ENCODE measurements at places on chromosomes 2 and 18.
A peak's percentile ranks its signal among the peaks of the same experiment; 100 is the strongest.

DNA sequence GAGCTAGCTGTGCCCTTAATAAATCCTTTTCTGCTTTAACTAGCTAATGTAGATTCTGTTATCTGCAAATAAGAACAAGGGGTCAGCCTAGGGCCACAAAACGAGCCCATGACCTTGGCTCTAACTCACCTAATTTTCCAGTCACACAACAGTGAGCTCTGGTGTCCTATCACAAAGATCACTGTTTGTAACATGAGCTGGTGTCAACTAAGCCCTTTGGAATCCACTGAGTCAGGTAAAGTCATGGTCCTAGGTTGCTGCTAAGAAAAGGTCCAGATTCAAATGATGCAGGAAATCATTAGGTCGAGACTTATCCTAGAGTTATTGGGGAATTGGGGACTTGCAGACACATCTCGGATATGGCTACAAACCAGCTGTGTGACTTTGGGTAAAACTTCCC lies 49.9 kb downstream of the ST8SIA5 start:
- DNase-seq = peak; percentile 43

- no peak for DNase-seq
These were observed 15.4 kb upstream of the FARP2 start for GRCh38 chr2:241340631-241341163.

GRCh38 chr2:213237251-213237650 lies 47.0 kb upstream of the SPAG16 start:
- DNase-seq = no peak

DNA sequence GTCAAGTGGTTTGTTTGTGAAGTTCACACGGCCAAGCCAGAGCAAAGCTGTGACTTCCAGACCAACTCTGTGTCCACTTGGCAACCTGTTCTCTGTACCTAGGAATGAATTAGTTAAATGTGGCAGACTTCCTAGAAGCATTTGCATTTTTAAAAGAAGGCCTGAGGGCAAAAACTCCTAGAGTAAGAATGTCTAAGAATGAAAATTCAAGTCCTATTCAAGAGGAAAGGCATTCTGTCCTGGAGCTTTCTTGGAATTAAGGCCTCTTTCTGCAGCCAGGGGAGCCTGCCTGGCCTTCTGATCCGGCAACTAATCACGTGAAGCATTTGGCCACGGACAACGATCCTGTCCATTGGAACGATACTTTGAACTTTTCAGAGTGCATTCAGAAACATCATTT lies 155.0 kb downstream of the SETBP1 start:
- DNase-seq = no peak

GRCh38 chr2:144776766-144777165 lies 256.8 kb upstream of the ZEB2 start:
- DNase-seq = no peak

DNA sequence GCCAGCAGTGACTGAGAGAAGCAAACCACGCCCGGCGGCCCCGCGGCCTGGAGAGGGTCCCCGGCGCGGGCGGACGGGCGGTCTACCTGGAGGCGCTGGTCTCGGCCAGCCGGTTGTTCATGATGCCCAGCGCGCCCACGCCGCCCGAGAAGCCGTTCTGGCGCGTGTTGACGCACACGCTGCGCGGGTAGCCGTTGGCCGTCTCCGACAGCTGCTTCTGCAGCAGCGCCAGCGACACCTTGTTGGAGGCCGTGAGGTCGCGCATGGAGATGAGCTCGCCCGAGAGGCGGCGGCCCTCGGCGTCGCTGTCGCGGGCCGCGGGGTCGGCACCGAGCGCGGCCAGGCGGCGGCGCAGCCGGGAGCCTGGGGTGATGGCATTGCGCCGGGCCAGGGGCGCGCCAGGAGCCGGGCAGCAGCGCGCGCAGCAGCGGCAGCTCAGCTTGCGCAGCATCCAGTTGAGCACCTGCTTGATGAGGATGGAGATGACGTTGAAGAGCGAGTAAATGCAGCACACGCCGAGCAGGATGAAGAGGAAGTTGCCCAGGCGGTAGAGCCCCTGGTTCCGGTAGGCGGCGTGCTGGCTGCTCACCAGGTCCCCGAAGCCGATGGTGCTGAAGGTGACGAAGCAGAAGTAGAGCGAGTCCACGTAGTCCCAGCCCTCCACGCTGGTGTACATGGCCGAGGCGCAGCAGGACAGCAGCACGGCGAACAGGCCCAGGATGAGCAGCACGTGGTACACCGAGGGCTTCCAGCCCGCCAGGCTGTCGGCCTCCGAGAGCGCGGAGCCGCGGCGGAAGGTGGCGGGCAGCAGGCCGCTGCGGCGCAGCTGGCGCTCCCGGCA lies 118.1 kb downstream of the MSH2 start:
- DNase-seq = peak; percentile 66

- DNase-seq = no peak
These were observed 34.7 kb upstream of the REEP1 start for GRCh38 chr2:86372133-86372532.

- no peak for DNase-seq
These were observed 224.5 kb downstream of the SLC4A3 start for GRCh38 chr2:219851801-219852481.

- no peak for DNase-seq
These were observed 42.4 kb upstream of the MTIF2 start for GRCh38 chr2:55311444-55311870.

GRCh38 chr18:70058916-70059315 lies 111.2 kb upstream of the CD226 start:
- no peak for DNase-seq

GRCh38 chr18:23056315-23056714 lies 79.0 kb upstream of the CABLES1 start:
- no peak for DNase-seq

- no peak for DNase-seq
These were observed 2.5 kb downstream of the MRPL35 start for GRCh38 chr2:86201671-86202335.

DNA sequence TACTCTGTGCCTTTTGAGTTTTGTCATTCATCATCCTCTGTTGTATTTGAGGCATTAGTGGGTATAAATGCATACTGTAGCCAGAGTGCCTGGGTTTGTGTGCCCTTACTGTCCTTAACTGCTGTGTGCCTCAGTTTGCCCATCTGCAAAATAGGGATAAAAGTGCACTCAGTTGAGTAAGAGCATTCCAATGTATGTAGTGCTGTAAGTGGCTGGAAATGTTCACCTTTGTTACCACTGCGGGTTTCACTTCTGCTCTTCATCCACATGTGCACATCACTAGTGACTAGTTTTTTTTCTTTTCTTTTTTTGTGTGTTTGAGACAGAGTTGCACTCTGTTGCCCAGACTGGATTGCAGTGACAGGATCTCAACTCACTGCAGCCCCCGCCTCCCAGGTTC lies 39.9 kb downstream of the PLEKHB2 start:
- no peak for DNase-seq

- no peak for DNase-seq
These were observed 68.7 kb upstream of the ALK start for GRCh38 chr2:29990129-29990528.

- no peak for DNase-seq
These were observed 318.0 kb downstream of the FIGN start for GRCh38 chr2:163417596-163418337.

GRCh38 chr18:22856870-22857269 lies 76.3 kb upstream of the RBBP8 start:
- no peak for DNase-seq

DNA sequence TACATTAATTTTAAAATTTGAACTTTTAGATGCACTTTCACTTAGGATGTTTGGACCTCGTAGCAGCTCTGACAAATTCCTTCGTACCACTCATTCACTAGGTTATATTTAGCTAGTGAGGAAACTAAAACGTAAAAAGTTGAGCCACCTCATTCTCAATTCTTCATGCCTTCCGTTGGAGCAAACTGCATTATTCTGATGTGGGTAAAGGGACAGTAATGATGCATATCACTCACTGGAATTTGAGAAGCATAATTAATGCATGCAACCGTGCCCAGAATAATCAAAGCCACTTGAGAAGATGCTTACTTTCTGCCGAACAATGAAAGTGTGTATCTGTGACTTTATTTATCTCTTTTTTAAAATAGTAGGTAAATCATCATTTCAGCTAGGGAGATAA lies 2.2 kb downstream of the CNOT9 start:
- no peak for DNase-seq
